Neural crest cell (in vitro differentiated cells): ENCODE measurements at places on chromosomes 6 and 20. TPM values are rescaled to one million over a fixed set of nuclear protein-coding genes. Genes with fewer than 3 reads are reported as not detected.

- peaks cover 3% of the 10 kb centered on the region for H3K27me3 ChIP-seq
- no peak overlapping the region for H3K27ac ChIP-seq
- no peak overlapping the region for H3K4me3 ChIP-seq
- DNase-seq = no peak
- H3K36me3 ChIP-seq = no peaks in the 10 kb centered on the region
- no peaks in the 10 kb centered on the region for H3K4me1 ChIP-seq
Measured at GRCh38 chr6:108268845-108269244, 8.0 kb upstream of the SNX3 start.

GRCh38 chr6:57279013-57279412 lies 38.4 kb upstream of the PRIM2 start:
- no peaks in the 10 kb centered on the region for H3K36me3 ChIP-seq
- no peak overlapping the region for H3K4me3 ChIP-seq
- H3K27me3 ChIP-seq = peaks cover 2% of the 10 kb centered on the region
- no peaks in the 10 kb centered on the region for H3K4me1 ChIP-seq

GRCh38 chr6:83708970-83709747 lies at the start of gene SNAP91:
Gene SNAP91 (minus strand): TSS chr6:83709101. CDS start chr6:83707927, 1,174 bp downstream.
- H3K27me3 ChIP-seq = peaks cover 71% of the 10 kb centered on the region
- peak within 1 kb of the TSS; percentile 94 for H3K4me3 ChIP-seq
- peak; percentile 64 for DNase-seq
- H3K4me1 ChIP-seq = peaks cover 11% of the 10 kb centered on the region

DNA sequence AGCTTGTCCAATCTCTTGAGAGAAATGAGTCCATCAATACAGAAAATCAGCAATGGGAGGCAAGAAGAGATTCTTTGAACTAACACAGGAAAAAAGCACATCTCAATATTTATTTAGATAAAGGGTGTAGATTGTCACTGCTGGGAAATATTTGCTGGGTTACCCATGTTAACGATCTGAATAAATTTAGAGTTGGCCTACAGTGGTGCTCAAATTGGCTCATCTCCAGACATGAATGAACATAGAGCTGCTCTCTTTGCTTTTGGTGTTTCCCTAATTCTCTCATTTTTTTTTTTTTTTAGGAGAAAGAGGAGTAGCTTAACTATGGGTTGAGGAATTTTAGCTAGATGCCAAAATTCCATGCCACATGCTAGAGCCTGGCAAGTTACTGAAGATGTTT lies 471.2 kb downstream of the PKHD1 start:
- no peaks in the 10 kb centered on the region for H3K36me3 ChIP-seq
- no peak for DNase-seq
- H3K27me3 ChIP-seq = no peaks in the 10 kb centered on the region
- no peak overlapping the region for H3K27ac ChIP-seq
- H3K4me3 ChIP-seq = no peak overlapping the region

DNA sequence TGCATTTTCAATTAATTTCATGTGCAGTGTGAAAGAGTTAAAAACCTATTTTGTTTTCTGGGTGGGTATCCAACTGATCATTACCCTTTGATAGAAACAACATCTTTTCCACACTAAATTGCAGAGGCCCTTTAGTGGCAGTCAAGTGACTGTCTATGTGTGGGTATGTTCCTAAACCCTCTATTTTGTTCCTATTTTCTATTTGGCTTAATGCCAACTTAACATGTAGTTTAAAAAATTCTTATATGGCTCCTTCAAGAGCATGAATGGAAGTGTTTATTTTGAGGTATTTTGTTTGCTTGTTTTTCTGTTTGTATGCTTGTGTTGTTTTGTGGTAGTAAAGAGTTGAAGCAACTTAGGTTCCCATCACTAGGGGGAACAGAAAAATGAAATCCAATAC lies 19.9 kb downstream of the TREM1 start:
- no peaks in the 10 kb centered on the region for H3K4me1 ChIP-seq
- no peak overlapping the region for H3K4me3 ChIP-seq
- no peak for DNase-seq
- peaks cover 3% of the 10 kb centered on the region for H3K36me3 ChIP-seq

DNA sequence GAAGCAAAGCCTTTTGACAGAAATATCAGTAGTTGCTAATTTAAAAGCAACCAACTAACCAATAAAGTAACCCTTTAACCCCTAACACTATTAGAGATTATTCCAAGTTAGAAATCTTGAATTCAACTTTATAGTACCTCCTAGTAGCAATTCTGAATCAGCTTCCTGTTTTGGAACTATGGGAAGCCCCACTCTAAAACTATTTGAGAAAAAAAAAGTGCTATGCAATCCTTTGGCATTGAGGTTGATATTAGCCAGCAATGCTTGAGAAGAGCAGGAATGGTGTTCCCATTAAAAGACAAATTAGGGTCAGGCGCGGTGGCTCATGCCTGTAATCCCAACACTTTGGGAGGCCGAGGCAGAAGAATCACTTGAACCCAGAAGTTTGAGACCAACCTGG lies 306.2 kb upstream of the ZFP64 start:
- H3K36me3 ChIP-seq = peaks cover 2% of the 10 kb centered on the region
- peaks cover 6% of the 10 kb centered on the region for H3K27me3 ChIP-seq
- H3K27ac ChIP-seq = no peak overlapping the region
- no peak for DNase-seq
- no peak overlapping the region for H3K4me3 ChIP-seq

- H3K4me1 ChIP-seq = no peaks in the 10 kb centered on the region
- H3K27me3 ChIP-seq = no peaks in the 10 kb centered on the region
- peaks cover 27% of the 10 kb centered on the region for H3K36me3 ChIP-seq
- no peak overlapping the region for H3K4me3 ChIP-seq
- H3K27ac ChIP-seq = no peak overlapping the region
Measured at GRCh38 chr6:44942201-44942600, 385.9 kb upstream of the RUNX2 start.

DNA sequence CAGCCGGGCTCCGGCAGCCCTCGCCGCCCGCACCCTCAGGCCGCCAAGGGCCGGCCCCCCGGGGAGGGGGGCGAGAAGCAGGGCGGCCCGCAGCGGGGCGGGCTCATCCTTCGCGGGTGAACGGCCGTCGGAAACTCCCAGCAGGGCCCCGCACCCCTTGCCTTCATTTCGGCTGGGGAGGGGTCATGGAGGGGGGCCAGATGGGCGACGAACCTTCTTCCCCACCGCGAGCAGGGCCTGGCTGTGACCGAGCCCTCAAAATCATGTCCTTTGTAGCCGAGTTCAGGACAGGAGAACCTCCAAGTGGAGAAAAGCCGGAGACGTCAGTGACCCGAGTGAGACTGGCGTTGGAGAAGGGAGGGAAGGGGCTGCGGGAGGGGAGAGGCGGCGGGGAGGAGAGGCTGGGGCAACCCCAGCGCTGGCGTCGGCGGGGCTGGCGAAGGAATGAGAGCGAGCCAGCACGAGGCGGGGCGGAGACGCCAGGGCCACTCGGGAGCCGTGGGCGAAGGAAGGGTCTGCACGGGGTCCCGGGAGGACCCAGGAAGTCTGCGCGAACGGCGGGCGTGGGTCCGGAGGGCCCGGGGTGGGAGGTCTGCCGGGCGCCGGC lies 571 bp upstream of the FOXC1 start:
- peaks cover 42% of the 10 kb centered on the region for H3K4me1 ChIP-seq
- H3K36me3 ChIP-seq = peaks cover 2% of the 10 kb centered on the region
- no peak overlapping the region for H3K27ac ChIP-seq

- H3K4me1 ChIP-seq = no peaks in the 10 kb centered on the region
- no peak for DNase-seq
- H3K4me3 ChIP-seq = no peak overlapping the region
- H3K27ac ChIP-seq = no peak overlapping the region
- peaks cover 13% of the 10 kb centered on the region for H3K27me3 ChIP-seq
Measured at GRCh38 chr6:159939591-159940016, 29.3 kb upstream of the IGF2R start.

DNA sequence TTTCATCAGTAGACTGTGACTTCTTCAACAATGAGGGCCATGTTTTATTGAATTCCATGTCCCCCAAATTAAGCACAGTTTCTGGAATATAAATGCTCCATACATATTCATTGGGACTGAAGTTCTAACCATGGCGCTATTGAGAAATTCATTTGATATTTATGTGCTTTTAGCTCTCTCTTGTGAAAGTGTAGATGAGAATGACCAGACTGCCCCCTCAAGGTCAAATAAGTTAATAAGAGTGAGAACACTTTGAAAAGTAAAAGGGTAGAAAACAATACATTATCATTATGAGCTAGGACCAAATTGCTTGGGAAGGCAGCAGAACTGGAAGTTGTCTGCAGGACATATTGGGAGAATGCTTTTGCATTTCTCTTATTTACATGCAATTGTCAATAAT lies 597.9 kb downstream of the EPM2A start:
- H3K4me1 ChIP-seq = peaks cover 43% of the 10 kb centered on the region
- no peak for DNase-seq
- no peaks in the 10 kb centered on the region for H3K27me3 ChIP-seq
- H3K27ac ChIP-seq = no peak overlapping the region

DNA sequence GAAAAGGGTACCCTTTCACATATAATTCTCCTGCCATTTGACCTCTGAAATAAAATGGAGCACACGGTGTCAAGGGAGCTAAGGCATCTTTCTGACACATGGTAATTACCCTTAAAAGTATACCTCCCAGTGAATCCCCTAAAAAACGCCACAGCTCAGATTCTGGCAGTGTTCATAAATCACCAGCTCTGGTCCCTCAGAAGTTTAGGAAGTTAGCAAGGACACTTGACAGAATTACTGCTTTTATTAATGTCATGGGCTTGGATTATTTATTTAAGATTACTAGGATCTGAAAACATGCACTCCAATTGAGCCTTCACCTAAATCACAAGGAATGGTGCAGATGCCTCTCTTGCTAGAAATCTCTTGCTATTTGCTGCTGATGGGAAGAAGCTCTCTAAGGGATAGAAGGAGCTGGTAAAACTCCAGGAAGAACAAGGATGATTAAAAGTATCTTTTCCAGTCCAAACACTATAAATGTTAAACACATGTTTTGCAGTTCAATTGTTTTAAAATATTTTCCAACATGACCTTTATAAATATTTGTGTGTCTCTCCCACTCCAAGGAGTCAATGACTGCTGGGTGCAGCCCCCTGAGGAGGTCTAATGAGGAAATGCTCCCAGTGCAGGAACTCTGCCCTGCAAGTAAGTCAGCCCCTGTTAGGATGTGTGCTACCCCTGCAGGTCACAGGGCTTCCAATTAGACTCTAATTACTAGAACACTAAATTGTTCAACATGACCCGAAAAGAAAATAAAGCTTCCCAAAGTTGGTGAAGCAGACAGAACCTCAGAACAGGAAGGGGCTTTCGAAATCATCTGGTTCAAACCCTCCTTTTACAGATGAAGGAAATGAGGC lies 230.3 kb downstream of the TFAP2A start:
- H3K36me3 ChIP-seq = no peaks in the 10 kb centered on the region
- peaks cover 11% of the 10 kb centered on the region for H3K4me1 ChIP-seq
- no peak overlapping the region for H3K27ac ChIP-seq
- H3K27me3 ChIP-seq = no peaks in the 10 kb centered on the region
- H3K4me3 ChIP-seq = no peak overlapping the region

DNA sequence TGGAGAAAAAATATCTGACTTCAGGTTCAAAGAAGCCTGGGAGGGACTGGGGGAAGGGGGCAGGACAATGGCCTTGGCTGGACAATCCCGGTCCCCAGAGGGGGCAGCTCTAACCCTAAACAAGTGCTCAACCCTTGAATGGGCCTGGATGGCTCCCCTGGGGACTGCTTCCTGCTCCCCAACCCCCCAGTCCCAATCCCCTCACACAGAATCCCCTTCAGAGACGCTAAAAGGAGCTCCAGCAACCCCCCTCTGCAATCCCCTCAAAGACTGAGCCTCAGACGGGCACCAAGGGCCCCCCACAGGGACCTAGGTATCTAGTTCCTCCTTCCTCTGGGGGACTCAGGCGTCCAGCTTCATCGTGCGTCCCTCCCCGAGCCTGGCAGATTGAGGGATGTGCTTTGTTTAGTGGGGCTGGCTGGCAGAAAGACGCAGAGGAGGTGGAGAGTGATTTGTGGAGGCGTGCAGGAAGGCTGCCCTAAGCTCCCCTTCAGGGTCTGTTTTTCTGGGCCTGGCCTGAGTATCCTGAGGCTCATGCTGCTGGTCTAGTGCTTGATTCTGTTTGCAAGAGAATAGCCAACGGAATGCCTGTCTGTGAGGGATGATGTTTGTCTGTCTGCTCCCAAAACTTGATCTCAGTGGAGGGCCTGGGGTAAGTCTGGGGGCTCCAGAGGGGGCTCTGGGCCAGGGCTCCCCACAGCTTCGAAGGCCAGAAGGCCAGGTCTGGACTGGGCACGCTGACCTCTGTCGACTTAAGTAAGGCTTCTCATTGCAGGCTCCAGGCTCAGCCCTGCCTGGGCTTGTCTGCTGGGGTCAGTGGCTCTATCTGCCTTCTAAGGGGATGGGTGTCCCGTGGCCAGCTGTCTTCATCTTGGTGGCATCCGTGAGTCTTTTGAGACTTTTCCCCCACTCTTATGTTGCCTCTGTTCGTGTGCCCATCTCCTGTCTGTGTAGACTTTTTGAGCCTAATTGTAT lies 1.7 kb upstream of the POU5F1 start:
- no peak for DNase-seq
- peaks cover 4% of the 10 kb centered on the region for H3K27me3 ChIP-seq
- H3K4me1 ChIP-seq = peaks cover 22% of the 10 kb centered on the region
- H3K36me3 ChIP-seq = no peaks in the 10 kb centered on the region

DNA sequence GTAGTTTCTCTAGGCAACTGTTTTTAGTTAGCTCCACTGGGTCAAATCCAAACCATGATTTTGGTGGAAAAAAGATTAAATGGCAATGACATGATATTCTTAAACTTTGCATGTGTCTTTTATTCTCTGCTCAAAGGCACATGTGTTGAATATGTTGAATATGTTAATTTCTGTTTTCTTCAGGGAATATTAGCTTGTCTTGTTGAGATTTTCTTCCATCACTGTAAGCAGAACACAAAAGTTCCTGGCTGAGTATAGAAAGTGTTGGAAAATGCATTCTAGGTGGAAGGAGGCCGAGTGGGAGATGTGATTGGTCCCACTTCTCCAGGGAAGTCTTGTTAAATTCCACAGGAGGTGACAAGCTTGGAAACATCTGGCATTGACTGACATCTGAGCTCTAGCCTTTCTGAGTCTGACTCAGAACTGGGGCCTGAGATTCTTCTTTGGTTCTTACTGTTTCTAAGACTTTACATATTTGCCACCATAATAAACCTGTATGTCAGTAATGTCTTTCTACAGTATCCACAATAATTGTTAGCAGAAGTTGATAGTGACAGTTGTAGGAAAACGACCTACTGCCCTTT lies 81.1 kb downstream of the LAMA4 start:
- DNase-seq = no peak
- peaks cover 8% of the 10 kb centered on the region for H3K4me1 ChIP-seq
- H3K27me3 ChIP-seq = no peaks in the 10 kb centered on the region
- peaks cover 6% of the 10 kb centered on the region for H3K36me3 ChIP-seq
- H3K4me3 ChIP-seq = no peak overlapping the region

- no peak for DNase-seq
- H3K4me3 ChIP-seq = no peak overlapping the region
- H3K27ac ChIP-seq = no peak overlapping the region
- no peaks in the 10 kb centered on the region for H3K36me3 ChIP-seq
Measured at GRCh38 chr6:29345380-29345779, 23.3 kb downstream of the OR5V1 start.

GRCh38 chr20:1456300-1456699 lies 10.3 kb downstream of the NSFL1C start:
- no peak overlapping the region for H3K27ac ChIP-seq
- H3K4me3 ChIP-seq = no peak overlapping the region
- H3K4me1 ChIP-seq = peaks cover 4% of the 10 kb centered on the region
- no peaks in the 10 kb centered on the region for H3K27me3 ChIP-seq
- H3K36me3 ChIP-seq = peaks cover 5% of the 10 kb centered on the region

The CTSZ gene
- total RNA-seq = 22.7 and 23.6 TPM in 2 replicates

The CSNK2A1 gene
- total RNA-seq = 207 and 227 TPM in 2 replicates

The SLC35F1 gene
- 41.4 and 43.1 TPM in 2 replicates for total RNA-seq

The RAB44 gene
- not detected in 2 replicates for total RNA-seq

The HLA-DRB5 gene
- total RNA-seq = not detected in 2 replicates

The LAMA2 gene
- total RNA-seq = 0.47 and 1.1 TPM in 2 replicates

The SLC22A1 gene
- total RNA-seq = 1.7 and 2.1 TPM in 2 replicates

The MAFB gene
- total RNA-seq = 1.6 and 1.9 TPM in 2 replicates

The GABRR2 gene
- 0.34 and 0.51 TPM in 2 replicates for total RNA-seq
